ENCODE measurements at places on chromosomes 3 and 15.

DNA sequence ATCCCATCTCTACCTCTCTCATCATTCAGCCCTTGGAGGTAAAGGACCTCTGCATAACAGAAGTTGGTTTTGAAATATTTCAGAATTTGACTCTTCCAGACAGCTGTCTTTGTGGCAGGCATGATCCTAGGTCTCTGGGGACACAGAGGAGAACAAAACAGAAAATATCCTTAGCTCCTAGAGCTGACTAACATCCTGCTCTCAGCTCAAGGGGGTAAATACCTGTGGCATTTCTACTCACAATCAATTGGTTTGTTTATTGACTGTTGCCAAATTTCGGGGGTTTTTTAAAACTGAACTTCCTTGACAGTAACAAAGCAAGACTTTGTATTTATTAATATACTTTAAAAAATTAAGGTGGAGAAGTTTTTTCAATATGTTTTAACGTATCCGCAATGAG lies 78.8 kb downstream of the EOMES start:
- DNase-seq: no peak

GRCh38 chr15:64048781-64049460 lies 2.6 kb upstream of the DAPK2 start:
- DNase-seq: no peak

GRCh38 chr3:101134331-101134730 lies 141.1 kb upstream of the ABI3BP start:
- DNase-seq: no peak

DNA sequence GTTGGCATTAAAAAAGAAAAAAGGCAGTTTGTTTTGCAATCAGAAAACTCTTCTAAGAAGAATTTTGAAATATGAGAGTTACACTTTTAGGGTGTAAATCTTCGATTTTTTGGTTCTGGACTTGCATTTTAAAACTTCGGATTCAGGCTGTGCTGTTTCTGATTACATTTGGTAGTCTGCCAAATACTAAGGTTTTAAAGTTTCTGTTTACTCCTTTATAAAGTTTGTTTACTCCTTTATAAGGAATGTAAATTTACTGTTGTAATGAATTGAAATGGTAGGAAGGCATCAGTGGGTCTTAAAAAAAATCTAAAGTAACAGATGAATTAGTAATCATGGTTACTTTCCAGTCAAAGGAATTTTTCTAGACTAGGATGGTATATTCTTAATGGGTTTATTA lies 14.1 kb downstream of the FXR1 start:
- no peak for DNase-seq

GRCh38 chr15:92624401-92624991 lies 31.1 kb downstream of the FAM174B start:
- no peak for DNase-seq

DNA sequence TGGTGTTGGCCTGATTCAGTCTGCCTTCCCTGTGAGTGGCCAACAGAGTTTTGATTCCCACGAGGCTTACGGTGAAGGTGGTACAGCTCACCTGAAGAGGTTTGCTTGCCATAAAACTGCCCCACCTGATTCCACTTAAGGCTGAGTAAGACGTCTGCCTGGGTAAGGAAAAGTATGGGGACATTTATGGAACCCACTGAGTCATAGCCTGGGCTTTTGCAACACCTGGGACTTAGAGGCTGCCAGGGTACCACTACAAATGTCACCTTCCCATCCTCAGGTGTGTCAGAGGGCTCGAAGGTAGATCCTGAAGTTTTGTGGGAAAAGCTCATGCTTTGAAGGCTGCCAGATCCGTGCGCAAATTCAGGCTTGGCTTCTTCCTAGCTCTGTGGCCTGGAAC lies 56.9 kb upstream of the SLCO2A1 start:
- no peak for DNase-seq

DNA sequence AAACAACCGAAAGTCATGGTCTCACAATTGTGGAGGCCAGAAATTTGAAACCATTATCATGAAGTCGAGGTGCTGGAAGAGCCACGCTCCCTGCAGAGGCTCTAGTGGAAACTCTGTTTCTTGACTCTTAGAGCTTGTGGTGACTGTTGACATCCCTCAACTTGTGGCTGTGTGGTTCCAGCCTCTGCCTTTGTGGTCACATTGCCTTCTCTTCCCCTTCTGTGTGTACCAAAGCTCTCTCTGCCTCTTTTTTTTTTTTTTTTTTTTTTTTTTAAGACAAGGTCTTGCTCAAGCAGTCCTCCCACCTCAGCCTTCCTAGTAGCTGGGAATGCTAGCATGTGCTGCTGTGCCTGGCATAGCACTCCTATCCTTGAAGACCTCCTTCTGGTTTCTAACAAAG lies 48.7 kb upstream of the CRTC3 start:
- DNase-seq: no peak

- peak; percentile 51 for DNase-seq
Observed at GRCh38 chr3:13896473-13897154, 16.7 kb upstream of the WNT7A start.

DNA sequence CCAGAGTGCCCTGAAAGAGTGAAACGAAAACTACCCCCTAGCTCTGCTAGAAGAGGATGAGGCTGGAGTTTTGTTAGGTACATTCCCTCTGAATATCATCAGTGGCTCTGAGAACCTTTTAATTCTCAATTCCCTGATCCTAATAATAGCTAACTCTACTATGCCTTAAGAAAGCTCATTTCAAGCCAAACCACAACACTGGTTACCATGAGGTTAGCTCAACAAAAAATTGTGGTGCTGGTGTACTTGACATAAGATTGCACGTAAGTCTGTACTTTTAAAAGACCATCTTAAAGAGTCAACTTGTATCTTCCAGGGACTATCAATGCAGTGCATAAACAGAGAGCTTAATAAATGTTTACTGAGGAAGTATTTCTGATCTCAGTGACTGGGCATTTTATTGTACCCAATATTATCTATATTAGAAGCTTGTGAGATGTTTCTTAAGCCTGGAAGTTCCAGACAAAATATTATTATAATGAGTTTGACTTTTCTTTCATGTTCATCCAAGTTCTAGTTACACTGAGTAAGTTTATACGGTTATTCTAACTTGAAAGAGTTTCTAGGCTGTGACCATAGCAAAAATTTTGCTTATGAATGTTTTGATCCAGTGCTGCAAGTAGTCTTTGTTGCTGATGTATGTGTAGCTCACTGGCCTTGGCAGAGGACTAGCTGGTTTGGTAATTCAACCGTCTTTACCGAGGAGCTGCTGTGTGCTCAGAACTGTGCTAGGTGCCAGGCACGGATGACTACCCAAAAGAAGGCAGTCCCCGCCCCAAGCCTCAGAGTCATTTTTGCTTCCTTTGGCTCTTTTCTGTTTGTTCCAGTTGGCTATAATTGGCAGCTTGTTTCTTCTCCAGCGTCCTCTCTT lies 334.4 kb upstream of the TRIM42 start:
- DNase-seq: no peak

- DNase-seq: no peak
Observed at GRCh38 chr3:31275038-31275572, 257.6 kb upstream of the STT3B start.

DNA sequence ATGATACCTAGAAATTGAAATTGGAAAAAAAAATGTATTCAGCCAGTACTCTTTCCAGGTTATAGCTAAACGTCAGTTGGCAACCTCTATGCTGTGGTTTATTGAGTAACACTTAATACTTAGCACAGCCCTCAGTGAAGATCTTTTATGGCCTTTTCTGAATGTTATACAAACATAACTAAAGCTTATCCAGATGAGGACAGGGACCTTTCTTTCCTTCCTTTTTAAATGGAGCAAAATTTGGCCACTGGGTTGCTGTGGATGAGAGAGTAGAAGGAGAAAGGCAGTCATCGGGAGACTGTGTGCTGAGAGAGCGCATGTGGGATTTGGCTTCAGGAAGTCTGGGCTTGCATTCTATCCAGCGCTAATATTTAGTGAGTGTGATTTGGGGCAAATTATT lies 36.1 kb downstream of the IGF1R start:
- no peak for DNase-seq

- no peak for DNase-seq
Observed at GRCh38 chr3:171200750-171201088, 174.2 kb upstream of the SLC2A2 start.

- DNase-seq: no peak
Observed at GRCh38 chr15:62834686-62835329, 207.7 kb upstream of the TPM1 start.

- no peak for DNase-seq
Observed at GRCh38 chr15:76448755-76449154, 112.2 kb downstream of the ISL2 start.

- no peak for DNase-seq
Observed at GRCh38 chr15:70855764-70856163, 1.8 kb upstream of the LARP6 start.

GRCh38 chr3:126916546-126916945 lies 66.4 kb upstream of the PLXNA1 start:
- DNase-seq: no peak

GRCh38 chr3:128486681-128487537 lies 6.1 kb downstream of the GATA2 start:
- peak; percentile 50 for DNase-seq

DNA sequence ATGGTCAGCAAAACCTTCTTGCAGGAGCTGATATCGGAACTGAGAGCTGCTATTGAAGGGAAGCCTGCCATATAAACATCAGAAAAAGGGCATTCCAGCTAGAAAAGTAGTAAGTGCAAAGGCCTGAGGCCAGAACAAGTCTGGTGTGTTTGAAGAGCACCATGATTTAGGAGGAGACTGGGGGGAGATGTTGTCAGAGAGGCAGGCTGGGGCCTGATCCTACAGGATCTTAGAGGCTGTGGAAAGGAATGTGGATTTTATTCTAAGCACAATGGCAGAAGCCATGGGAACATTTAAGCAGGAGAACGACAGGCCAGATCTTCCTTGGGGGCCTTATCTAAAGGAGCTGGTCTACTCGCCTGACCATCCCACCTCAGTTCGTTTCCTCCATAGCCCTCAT lies 5.1 kb upstream of the MUC13 start:
- no peak for DNase-seq

- DNase-seq: no peak
Observed at GRCh38 chr15:60720493-60721256, 241.7 kb upstream of the ICE2 start.

DNA sequence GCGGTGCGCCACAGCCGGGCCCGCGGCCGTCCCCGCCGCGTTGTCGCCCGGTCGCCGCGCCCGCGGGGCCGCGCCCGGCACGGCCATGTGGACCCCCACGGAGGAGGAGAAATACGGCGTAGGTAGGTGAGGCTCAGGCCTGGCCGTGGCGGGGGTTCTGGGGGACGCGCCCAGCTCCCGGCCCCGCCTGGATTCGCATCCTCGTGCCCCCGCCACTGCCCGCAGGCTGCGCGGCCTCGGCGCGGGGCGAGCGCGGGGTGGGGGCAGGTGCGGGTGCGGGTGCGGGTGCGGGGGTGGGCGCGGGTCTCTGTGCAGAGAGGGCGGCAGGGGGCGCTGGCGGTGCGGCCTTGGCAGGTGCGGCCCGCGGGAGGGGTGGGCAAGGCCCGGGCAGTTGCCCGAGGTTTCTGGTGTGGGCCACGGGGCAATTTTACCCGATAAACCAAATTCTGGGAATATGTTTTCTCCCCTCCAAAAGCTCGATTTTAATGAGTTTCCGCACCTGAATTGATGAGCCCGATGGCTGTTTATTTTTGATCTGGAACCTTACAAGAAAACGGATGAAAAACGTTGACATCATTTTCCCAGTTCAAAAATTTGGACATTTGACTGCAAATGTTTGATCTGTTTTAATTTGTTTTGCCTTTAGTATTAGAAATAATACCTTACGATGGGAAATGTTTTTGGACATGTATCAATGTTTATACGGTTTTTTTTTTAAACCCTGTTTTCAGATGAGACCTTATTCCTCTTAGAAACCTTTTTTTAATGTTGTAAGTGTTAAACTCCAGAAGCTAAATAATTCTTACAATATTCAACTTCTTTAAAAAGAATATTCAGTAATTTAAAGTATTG lies 678 bp downstream of the DOCK3 start:
- DNase-seq: peak; percentile 75

- DNase-seq: no peak
Observed at GRCh38 chr15:61649046-61649445, 411.2 kb downstream of the VPS13C start.

- no peak for DNase-seq
Observed at GRCh38 chr15:41828807-41829141, 882 bp downstream of the JMJD7 start.

DNA sequence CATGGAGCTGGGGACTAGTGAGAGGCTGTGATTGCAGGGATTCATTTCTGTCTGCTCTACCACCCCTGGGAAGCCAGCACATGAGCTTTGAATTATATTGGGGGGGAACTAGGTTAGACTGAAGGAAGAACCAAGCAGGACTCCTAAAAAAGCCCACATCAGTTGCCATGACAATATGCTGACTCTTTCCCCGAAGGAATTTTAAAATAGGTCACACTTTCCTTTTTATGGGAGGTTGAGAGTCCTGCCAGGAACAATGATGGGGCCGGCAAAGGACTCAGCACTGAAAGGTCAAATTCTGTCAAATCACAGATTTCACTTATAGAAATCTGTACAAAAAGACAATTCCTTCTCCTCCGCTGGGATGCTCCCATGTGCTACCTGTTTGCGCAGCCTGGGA lies 130.8 kb downstream of the ZNF621 start:
- no peak for DNase-seq

DNA sequence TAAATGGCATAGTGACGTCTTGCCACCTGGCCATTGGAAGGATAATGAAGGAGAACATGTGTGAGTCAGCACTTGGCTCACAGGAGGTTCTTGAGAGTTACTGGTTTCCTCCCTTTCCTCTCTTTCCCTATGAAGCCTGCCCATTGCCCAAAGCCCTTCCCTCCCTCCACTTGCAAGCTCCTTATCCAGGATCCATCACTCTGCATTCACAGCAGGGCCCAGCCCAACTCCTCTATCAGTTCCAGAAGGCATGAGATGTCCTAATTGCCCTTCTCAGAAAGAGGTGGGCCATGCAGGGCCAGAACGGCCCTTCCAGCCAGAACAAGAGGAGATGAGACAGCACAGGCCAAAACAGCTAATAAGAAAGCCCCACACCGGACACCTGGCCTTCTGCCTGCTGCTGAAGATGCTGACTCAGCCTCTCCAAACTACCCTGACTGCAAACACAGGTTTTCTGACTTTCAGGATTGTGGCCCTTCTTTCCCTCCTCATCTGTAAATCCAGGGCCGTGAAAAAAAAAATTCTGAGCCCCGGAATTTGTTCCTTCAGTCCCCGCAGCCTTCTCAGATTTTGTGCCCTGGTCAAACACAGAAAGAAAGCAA lies 29.7 kb downstream of the HAPLN3 start:
- no peak for DNase-seq

DNA sequence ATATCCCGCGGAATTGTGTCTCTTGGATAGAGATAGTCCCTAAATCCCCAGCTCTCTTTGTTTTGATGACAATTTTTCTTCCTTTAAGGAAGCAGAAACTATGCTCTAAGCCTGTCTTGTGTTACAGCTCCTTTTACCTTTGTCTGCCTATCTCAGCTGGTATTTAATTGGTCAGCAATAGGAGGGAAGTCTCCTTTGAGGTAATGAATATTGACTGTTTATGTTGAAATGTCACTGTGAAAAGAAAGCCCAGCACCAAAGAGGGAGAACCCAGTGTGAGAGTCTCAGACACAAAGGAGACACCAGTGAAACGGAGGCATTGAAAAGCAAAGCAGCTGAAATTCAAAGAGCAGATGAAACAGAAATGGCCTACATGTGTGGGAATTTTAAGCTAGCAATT lies 372.6 kb downstream of the NR2F2 start:
- no peak for DNase-seq

All from nephron progenitor cell (in vitro differentiated cells).